Gastrocnemius medialis (tissue), 4 donors: ENCODE measurements at places on chromosomes 7 and 10. TPM values are rescaled to one million over a fixed set of nuclear protein-coding genes. Genes with fewer than 3 reads are reported as not detected.

GRCh38 chr7:2484868-2485267 is 8.7 kb upstream of the GRIFIN start:
- H3K4me1 ChIP-seq: peaks cover 17% of the 10 kb centered on the region
- DNase-seq: no peak
- no peak overlapping the region for H3K27ac ChIP-seq
- H3K4me3 ChIP-seq: no peak overlapping the region
- peaks cover 29% of the 10 kb centered on the region for H3K27me3 ChIP-seq

DNA sequence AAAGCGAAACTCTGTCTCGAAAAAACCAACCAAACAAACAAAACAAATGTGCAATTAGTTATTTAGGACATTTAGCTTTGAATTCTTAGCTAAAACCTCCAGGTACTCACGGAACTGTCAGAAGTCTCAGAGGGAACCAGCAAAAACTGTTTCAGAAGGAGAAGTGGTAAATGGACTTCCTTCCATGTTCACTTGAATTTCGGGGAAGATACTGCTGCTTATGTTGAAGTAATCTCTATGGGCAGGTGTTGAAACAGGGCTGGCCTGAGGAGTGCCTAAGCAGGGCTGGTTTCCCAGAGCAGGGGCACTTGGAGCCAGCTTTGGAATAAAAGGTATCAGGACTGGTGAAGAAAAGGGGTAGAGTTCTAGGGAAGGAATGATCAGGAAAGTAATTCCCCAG is 2.4 kb upstream of the EXOC6 start:
- H3K27me3 ChIP-seq: no peaks in the 10 kb centered on the region
- peak overlapping the region; percentile 79 for H3K27ac ChIP-seq
- H3K4me3 ChIP-seq: no peak overlapping the region
- H3K4me1 ChIP-seq: peaks cover 24% of the 10 kb centered on the region
- no peaks in the 10 kb centered on the region for H3K36me3 ChIP-seq

GRCh38 chr7:83270407-83270806 is 107.7 kb upstream of the PCLO start:
- H3K4me1 ChIP-seq: no peaks in the 10 kb centered on the region
- H3K36me3 ChIP-seq: no peaks in the 10 kb centered on the region
- DNase-seq: no peak
- no peaks in the 10 kb centered on the region for H3K27me3 ChIP-seq

CCDC172 gene
- not detected for total RNA-seq

PAX4 gene
- not detected for total RNA-seq

PKD1L1 gene
- total RNA-seq: 1.5 TPM

- H3K36me3 ChIP-seq: no peaks in the 10 kb centered on the region
- no peak overlapping the region for H3K27ac ChIP-seq
- no peak for DNase-seq
- no peaks in the 10 kb centered on the region for H3K4me1 ChIP-seq
- no peak overlapping the region for H3K4me3 ChIP-seq
These were observed 17.3 kb downstream of the TLL2 start for GRCh38 chr10:96496281-96496925.

GRCh38 chr10:104844073-104844472 is 203.0 kb downstream of the SORCS3 start:
- H3K27ac ChIP-seq: no peak overlapping the region
- DNase-seq: no peak
- no peak overlapping the region for H3K4me3 ChIP-seq

DNA sequence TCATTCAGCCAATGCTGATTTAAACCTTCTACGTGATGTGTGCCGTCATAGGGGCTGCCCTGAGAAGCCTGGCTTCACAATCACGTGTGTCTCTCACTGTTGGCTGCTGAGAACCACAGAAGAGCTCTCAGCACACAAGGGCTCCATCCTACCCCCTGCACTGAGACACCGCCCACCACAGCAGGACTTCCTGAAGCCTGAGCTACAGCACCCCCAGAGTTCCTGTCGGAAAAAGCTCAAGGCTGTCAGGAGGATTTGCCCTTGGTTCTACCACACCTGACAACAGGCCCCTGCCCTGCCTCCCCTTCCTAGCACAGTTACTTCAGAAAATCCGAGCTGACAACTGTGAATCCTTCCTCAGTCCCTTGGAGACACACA is 191.9 kb downstream of the MAD1L1 start:
- DNase-seq: no peak
- no peaks in the 10 kb centered on the region for H3K36me3 ChIP-seq
- H3K4me1 ChIP-seq: peaks cover 3% of the 10 kb centered on the region
- H3K4me3 ChIP-seq: no peak overlapping the region

DNA sequence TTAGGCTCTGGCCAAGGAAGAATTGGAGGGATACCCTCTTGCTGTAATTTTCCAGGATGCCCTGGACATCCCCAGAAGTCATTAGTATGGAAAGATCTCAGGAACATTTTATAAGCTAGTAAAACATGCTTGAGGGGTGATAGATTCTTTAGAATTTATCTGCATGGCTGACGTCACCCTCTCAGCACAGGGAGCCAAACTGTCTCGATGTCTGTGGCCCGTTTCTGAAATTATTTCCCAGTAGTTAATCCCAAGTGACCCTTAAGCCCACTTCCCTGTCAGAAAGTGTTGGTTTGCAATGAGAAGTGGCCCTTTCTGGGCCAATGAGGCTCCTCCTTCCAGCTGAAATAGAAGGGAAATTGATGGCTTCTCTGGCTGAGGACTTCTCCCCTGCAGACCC is 184.5 kb upstream of the BMPER start:
- no peak overlapping the region for H3K27ac ChIP-seq
- peaks cover 20% of the 10 kb centered on the region for H3K4me1 ChIP-seq
- no peaks in the 10 kb centered on the region for H3K36me3 ChIP-seq
- H3K4me3 ChIP-seq: no peak overlapping the region
- H3K27me3 ChIP-seq: no peaks in the 10 kb centered on the region

DNA sequence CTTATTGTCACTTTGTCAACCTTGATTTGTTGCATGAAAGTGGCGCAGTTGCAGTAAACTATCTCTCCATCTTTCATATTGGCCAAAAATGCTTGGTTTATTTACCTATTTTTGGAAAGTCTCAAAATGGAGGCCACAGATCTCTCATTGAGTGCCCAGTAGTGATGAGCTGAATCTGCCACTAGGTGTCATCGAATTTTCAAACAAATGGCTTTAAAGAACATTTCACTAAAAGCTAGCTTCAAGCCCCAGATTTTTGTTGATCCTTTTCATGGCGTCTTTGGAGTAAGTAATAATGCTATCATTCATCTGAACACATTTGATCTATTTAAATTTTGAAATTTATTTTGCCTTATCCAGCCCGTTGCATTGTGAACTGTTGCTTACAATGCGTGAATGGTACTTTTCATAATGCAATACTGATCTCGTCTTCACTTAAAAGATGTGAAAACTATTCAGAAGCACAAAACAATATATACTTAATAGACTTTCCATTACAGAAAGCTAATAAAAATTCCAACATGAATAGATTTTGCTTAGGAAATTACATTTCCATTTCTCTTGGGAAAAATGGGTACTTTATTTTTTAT is 236.2 kb downstream of the DNAJB9 start:
- H3K4me3 ChIP-seq: no peak overlapping the region
- H3K27ac ChIP-seq: no peak overlapping the region
- no peak for DNase-seq
- no peaks in the 10 kb centered on the region for H3K4me1 ChIP-seq

- H3K27ac ChIP-seq: no peak overlapping the region
- DNase-seq: no peak
- H3K4me1 ChIP-seq: peaks cover 8% of the 10 kb centered on the region
- no peak overlapping the region for H3K4me3 ChIP-seq
- H3K36me3 ChIP-seq: no peaks in the 10 kb centered on the region
- peaks cover 22% of the 10 kb centered on the region for H3K27me3 ChIP-seq
These were observed 2.6 kb downstream of the MEST start for GRCh38 chr7:130494431-130494858.

GRCh38 chr7:2528481-2529095 is 9.0 kb downstream of the LFNG start:
- no peaks in the 10 kb centered on the region for H3K4me1 ChIP-seq
- H3K27ac ChIP-seq: no peak overlapping the region
- DNase-seq: no peak

GCK gene
- 0.33 TPM for total RNA-seq

DNA sequence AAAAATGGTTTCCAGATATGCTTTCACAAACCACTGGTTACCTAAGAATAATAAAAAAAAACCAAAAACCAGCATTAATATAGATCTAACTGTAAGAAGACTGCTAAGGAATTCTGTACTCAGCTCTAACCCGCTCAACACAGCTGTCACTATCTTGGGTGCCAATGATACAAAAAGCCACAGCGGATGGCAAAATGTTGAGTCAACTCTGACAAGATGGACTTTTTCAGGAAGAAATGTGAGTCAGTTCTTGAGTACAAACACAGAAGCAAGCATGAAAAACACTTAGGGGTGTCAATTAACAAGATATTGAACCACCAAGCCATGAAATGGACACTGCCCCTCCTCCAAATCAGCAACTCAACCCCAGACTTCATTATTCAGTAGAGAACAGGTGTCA is 55.0 kb downstream of the CTTNBP2 start:
- DNase-seq: no peak
- H3K4me1 ChIP-seq: no peaks in the 10 kb centered on the region
- H3K27ac ChIP-seq: no peak overlapping the region
- no peaks in the 10 kb centered on the region for H3K36me3 ChIP-seq
- no peak overlapping the region for H3K4me3 ChIP-seq

ACSL5 gene
- total RNA-seq: 3.1 TPM

DNA sequence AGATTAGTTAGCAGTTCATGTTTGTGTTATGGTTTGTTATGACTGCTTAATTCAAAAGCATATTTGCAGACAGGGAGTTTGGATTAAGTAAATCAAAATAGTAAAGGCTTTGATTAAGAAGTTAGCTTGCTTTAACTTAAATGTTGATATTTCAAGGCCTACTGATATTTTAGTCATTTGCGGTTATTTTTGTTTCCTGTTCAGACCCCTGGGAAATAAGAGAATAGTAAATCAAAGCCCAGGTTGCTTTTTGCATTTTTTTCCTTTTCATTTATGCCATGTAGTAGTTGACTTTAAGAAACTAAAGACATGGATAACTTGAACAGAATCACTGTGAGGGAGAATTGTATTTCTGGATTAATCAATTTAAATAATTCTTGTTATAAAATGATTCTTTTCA is 77.3 kb downstream of the HDAC9 start:
- H3K36me3 ChIP-seq: no peaks in the 10 kb centered on the region
- H3K4me1 ChIP-seq: peaks cover 14% of the 10 kb centered on the region
- no peak for DNase-seq
- H3K4me3 ChIP-seq: no peak overlapping the region
